Astrocyte of the hippocampus (primary cell): ENCODE measurements at places on chromosomes 16 and 17.

GRCh38 chr17:70629902-70630301 lies 460.6 kb downstream of the KCNJ2 start:
- DNase-seq: peak; percentile 11

- no peak for DNase-seq
Measured at GRCh38 chr16:53785044-53785443, 81.1 kb downstream of the FTO start.

DNA sequence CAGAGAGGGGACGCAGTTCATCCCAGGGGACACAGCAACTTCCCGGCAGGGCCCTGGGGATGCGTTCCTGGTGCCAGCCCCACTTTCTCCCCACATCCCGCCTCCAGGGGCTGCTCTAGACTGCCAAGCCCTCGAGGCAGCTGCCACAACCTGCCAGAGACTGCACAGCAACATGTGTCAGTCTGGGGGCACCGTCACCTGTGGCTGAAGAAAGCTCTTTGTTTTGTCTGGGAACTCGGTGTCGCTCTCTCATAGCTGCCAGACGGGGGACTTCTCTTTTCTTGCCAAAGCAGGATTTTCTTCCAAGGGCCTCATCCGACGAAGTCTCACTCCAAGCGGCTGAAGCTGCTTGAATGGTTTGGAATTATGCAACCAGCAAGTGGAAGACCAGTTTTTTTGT lies 43.7 kb downstream of the COTL1 start:
- peak; percentile 46 for DNase-seq

- no peak for DNase-seq
Measured at GRCh38 chr17:49312722-49313121, 49.3 kb downstream of the ZNF652 start.

GRCh38 chr16:74111456-74111982 lies 185.1 kb upstream of the PSMD7 start:
- DNase-seq: no peak

DNA sequence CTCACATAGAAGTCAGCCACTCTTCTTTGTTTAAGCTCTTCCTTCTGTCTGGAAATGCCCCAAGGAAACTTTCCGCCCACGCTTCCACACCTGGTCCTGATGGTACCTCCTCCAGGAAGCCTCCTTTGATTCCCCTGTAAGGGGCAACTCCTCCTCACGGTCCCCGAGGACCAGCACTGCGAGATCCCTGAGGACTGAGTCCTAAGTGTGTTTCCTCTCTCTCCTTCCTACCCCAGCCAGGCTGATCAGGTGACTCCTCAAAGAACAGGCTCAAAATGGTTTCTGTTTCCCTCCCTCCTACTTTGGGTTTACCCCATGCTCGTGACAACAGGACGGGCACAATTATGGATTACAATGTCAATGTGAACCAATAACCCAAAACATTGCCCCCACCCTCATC lies 63.0 kb upstream of the MED9 start:
- no peak for DNase-seq

GRCh38 chr17:82647593-82648164 lies 565 bp downstream of the WDR45B start:
- peak; percentile 51 for DNase-seq

- peak; percentile 87 for DNase-seq
Measured at GRCh38 chr17:60601447-60602384, 1.7 kb downstream of the PPM1D start.

- no peak for DNase-seq
Measured at GRCh38 chr17:37553401-37553966, 55.7 kb downstream of the SYNRG start.

DNA sequence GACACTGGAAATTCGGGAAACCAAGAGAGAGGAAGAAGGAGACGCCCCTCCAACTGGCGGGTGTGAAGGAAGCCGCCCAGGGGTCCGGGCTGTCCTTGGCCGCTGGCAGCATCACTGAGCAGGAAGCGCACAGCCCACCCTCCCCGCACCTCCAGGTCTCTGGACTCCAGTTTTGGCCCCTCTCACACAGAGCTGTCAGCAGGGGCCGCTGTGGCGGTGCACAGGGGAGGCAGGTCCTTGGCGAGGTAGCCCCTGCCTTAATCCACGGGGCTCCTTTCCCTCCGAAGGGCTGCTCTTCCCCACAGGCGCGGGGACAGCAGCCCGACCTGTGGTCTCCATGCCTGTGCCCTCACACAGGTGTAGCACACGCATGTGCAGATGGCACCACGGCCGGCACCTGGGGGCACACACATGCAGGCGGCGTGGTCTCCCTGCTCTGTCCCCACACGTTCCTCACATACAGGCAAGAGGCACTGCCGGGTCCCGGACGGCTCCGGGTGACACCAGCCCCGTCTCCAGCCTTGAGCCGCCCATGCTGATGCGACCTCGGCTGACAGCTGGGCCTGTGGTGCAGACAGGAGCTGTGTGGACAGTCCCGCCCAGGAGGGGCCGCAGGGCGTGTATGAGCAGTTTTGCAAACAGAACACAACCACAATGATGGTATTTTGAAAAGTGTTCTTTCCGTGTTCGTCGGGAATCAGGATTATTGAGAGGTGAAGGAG lies 26.6 kb upstream of the CHMP6 start:
- no peak for DNase-seq

DNA sequence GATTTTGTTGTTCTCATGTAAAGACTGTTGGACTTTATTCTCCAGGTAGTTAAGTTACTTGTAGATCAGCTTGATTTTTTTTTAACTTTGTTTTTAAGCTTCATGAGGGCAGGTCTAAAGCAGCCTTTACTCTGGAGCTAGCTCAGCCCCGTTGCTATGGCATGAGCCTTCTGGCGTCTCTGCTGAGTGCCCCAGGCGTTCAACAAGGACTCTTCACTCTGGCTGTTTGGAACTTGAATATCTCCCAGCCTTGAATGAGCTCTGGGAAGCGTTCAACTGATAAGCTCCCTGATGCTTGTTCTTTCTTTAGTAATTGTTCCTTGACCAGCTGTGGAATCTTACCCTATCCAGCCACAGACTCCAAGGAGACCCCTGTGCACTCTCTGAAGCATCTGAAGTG lies 82.3 kb downstream of the GNAO1 start:
- DNase-seq: no peak
